ENCODE measurements at places on chromosomes 3 and 15.

DNA sequence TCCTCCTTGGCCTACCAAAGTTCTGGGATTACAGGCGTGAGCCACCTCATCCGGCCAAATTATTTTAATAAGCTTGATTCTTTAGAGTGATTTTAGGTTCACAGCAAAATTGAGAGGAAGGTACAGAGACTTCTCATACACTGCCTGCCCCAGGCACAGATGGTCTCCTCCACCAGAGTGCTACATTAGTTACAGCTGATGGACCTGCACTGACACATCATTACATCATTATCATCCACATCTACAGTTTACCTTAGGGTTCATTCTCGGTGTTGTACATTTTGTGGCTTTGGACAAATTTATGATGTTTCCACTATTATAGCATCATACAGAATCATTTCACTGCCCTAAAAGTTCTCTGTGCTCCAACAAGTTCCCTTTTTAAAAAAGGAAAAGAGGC is 4.4 kb upstream of the VPS8 start:
- DNase-seq: no peak

DNA sequence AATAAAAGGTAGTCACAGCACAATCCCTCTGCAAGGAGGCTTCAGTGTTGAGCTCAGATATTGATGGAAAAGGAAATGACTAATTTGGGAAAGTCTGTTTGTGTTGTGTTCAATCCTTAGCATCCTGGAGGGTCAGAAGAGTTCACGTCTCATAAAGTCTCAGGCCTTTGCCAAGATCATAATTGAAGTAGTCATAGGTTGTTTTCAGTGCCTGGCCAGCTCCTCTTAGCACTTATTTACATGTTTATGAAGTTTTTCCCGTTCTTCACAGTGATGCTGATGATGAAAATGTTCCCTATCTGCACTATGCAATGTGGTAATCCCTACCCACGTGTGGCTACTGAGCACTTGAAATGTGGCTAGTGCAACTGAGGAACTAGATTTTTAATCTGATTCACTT is 61.6 kb upstream of the TGFBR2 start:
- no peak for DNase-seq

- DNase-seq: peak; percentile 17
Measured at GRCh38 chr3:127368186-127369032, 80.6 kb upstream of the PRR20G start.

- no peak for DNase-seq
Measured at GRCh38 chr3:62675492-62675891, 199.7 kb downstream of the CADPS start.

- no peak for DNase-seq
Measured at GRCh38 chr3:55490276-55490913, 3.3 kb upstream of the WNT5A start.

GRCh38 chr15:42650208-42651066 is 75.0 kb downstream of the STARD9 start:
- no peak for DNase-seq

GRCh38 chr3:8712045-8712907 is 21.3 kb upstream of the CAV3 start:
- no peak for DNase-seq

- DNase-seq: no peak
Measured at GRCh38 chr3:159645874-159646273, 342.8 kb upstream of the IL12A start.

- no peak for DNase-seq
Measured at GRCh38 chr3:135918600-135918999, 46.9 kb upstream of the PPP2R3A start.

- no peak for DNase-seq
Measured at GRCh38 chr15:95097361-95097760, 866.0 kb downstream of the MCTP2 start.

- DNase-seq: no peak
Measured at GRCh38 chr3:100089812-100090668, 24.3 kb downstream of the FILIP1L start.

GRCh38 chr3:159818399-159818798 is 170.2 kb upstream of the IL12A start:
- no peak for DNase-seq

DNA sequence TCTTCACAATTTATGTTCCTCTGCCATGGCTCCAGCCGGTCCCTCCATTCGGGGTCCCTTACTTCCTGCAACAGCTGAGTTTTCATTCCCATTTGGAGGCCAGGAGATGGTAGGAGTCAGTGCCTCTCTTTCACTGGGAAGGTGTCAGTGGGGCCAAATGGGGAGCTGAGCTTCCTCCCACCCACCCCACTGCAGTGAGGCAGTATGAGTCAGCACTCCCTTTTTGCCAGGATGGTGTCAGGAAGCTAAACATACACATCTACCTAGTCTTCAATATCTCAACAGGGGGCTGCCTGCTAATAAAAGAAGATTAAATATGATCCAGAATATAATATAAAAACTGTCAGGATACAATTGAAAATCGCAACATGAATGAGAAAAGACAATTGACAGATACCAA is 12.7 kb upstream of the ACTC1 start:
- no peak for DNase-seq

- DNase-seq: no peak
Measured at GRCh38 chr3:163672954-163673353, 1405.3 kb downstream of the SI start.

DNA sequence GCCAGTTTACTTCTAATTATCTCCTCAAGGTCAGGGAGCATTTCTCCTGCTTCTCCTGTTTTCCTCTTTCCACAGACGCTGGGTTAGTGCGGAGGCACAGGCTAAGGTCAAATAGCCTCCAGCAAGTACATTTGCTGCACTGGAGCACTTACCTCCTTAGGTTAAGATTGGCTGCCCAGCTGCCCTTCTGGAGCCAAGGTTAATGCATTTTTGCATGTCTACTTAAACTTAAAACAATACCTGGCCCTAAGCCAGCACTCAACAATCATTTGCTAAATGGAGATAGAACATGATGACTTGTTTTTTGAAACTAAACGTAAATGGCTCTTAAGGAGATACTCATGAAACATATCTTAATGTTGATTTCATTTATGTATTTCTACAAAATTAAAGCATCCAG is 83.5 kb downstream of the SSR3 start:
- DNase-seq: peak; percentile 12

GRCh38 chr3:174387736-174388135 is 471.4 kb upstream of the NAALADL2 start:
- DNase-seq: no peak

DNA sequence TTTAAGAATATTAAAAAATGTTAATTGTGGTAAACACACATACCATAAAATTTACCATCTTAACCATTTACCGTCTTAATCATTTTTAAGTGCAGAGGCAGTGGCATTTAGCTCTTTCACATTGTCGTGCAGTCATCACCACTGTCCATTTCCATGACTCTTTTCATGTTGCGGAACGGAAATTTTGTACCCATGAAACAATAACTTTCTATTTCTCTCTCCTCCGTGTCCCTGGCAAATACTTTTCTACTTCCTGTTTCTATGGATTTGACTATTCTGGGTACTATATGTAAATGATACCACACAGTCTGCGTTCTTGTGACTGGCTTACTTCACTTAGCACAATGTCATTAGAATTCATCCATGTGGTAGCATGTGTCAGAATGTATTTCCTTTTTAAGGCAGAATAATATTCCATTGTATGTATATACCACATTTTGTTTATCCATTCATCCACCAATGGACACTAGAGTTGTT is 27.9 kb downstream of the AKAP13 start:
- DNase-seq: no peak

DNA sequence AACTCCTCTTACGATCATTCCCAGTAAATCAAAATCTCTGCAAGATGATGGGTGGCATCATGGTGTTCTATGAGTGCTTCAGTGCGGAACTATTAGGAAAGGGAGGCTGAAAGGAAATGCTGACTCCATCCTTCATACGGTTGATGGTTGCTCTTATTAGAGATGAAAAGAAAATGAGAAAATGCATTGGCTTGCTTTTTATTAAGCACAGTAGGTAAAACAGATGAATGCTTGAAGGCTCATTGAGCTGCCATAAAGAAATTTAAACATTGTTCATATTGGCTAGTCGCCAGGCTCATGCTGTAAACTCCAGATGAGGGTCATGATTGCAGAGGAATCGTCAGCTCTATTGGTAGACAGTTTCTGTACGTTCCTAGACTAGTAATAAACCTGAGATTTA is 115.8 kb downstream of the EPHA3 start:
- DNase-seq: peak; percentile 62

DNA sequence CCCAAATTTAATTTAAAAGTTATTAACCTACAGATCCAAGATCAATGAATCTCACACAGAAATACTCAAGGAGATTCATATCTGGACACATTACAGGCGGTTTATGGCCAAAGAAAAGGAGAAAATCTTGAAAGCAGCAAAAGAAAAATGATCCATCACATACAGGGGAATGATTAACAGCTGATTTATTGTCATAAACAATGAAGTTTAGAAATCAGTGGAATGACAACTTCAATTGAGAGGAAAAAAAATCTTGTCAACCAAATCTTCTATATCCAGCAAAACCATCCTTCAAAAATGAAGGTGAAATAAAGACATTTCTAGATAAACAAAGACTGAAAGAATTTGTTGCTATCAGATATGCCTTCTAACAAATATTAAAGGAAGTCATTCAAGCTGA is 156.2 kb upstream of the SEMA6D start:
- DNase-seq: no peak

- no peak for DNase-seq
Measured at GRCh38 chr3:21294768-21295167, 456.2 kb downstream of the ZNF385D start.

GRCh38 chr3:107065094-107065861 is 312.0 kb upstream of the CCDC54 start:
- peak; percentile 96 for DNase-seq

- no peak for DNase-seq
Measured at GRCh38 chr15:99141943-99142342, 37.1 kb downstream of the SYNM start.

GRCh38 chr15:64527263-64527984 is 67.0 kb downstream of the ZNF609 start:
- no peak for DNase-seq

DNA sequence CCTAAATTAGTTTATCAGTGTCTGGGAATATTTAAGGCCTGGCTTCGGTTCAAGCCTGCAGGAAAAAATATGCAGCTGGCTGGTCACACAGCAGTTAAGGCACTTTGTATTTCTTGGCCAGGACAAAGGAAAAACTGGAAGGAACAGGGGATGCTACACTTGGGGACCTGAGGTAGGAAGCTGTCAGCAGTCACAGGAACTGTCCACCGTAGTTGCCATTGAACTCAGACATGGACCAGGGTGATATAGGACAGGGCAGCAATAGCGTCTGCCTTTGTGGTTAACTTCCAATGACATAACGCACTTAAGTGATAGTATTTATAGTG is 49.1 kb downstream of the NR1D2 start:
- no peak for DNase-seq

DNA sequence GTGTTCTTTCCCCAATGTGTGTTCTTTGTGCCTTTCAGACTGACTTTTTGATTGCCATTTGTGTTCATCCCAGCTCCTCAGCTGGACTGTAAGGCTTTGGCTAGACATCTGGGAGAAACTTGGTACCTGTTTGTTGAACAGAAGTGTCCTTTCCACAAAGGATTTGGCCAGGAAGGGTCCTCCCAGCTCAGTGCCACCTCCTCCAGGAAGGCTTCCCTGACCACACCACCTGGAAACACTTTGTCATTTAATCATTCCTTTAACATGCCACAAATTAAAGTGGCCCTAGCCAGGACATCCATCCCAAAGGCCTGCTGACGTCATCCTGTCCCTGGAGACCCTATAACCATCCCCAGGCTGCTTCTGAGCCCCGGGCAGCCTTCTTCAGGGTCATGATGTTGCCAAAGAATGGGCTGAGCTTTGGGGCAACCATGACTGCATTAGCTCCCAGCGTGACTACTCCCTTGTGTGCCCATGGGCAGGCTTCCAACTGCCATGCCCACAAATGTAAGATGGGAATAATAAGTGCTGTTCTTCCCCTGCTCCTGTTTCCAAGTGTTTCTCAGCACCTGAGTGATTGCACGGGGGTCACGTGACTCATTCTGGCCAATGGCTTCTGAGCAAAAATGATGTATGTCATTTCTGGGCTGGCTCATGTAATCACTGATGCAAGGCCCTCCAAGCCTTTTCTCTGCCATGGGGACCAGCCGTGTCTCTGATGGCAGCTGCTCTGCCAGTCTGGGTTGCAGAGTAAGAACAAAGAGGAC is 112.5 kb upstream of the SMAD3 start:
- no peak for DNase-seq

- no peak for DNase-seq
Measured at GRCh38 chr15:71332431-71333004, 217.2 kb downstream of the THSD4 start.

DNA sequence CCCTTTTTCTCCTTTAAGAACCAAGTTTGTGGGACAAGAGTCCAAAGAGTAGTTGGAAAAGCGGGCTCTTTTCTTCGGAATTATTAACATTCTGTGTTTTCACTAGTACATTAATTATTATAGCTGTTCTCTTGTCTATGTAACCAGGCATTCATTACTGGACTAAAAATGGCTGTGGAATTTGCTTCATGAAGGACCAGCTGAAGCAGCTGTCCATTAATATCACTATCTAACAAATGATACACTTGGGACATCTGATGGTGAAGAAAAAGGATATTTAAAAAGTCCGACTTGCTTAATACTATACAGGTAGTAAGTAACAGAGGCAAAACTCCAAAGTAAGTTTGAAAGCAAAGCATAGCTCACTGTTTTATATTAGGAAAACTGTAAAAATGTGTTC is 728.9 kb upstream of the DPPA4 start:
- DNase-seq: no peak

GRCh38 chr15:51585986-51586385 is 36.6 kb downstream of the DMXL2 start:
- no peak for DNase-seq

- no peak for DNase-seq
Measured at GRCh38 chr3:117191245-117191644, 481.7 kb downstream of the TUSC7 start.

DNA sequence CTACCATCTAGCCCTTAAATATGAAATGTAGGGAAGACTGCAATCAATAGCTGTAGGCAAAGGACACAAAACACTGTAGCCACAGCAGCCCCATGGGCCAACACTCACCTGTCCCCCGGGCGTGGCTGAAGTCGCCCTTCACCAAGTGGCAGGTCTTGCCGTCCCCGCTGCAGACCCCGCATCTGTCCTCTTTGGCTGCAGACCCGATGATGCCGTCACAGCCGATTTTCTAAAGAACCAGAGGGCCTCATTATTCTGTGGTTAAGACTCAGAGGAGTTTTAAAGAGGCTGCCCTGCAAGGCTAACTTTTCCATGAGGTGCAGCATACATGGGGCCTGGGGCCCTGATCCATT is 245.6 kb downstream of the ADAMTS17 start:
- DNase-seq: no peak

DNA sequence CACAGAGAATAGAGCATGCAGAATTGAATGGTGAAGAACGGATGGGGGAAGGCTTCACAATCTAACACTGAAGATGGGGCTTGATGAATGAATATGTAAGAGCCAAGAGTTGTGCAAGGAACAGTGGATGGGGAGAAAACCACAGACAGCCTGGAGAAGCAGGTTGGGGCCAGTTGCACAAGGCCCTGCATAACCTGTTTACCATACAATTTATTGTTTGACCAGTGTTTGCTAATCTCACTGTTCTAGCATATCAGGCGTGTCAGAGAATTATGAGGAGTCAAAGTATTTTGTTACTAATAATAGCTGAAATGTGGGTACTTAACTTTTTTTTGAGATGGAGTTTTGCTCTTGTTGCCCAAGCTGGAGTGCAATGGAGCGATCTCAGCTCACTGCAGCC is 36.4 kb downstream of the LINS1 start:
- no peak for DNase-seq

Data from NCI-H1105 (cell line).